ENCODE measurements at places on chromosomes 6 and 20. TPM values are rescaled to one million over a fixed set of nuclear protein-coding genes. Genes with fewer than 3 reads are reported as not detected.

The C6orf120 gene
- 14.5 TPM for total RNA-seq

The C6orf141 gene
- not detected for total RNA-seq

The ZBTB12 gene
- total RNA-seq, result 3.2 TPM

The HLA-DMA gene
- total RNA-seq, result 19.7 TPM

The FAM217A gene
- not detected for total RNA-seq

The GTSF1L gene
- total RNA-seq, result not detected

The NFKBIL1 gene
- 10.8 TPM for total RNA-seq

The PTK7 gene
- 1.7 TPM for total RNA-seq

The HLA-DMB gene
- 8.8 TPM for total RNA-seq

The EPHA7 gene
- 1.3 TPM for total RNA-seq

DNA sequence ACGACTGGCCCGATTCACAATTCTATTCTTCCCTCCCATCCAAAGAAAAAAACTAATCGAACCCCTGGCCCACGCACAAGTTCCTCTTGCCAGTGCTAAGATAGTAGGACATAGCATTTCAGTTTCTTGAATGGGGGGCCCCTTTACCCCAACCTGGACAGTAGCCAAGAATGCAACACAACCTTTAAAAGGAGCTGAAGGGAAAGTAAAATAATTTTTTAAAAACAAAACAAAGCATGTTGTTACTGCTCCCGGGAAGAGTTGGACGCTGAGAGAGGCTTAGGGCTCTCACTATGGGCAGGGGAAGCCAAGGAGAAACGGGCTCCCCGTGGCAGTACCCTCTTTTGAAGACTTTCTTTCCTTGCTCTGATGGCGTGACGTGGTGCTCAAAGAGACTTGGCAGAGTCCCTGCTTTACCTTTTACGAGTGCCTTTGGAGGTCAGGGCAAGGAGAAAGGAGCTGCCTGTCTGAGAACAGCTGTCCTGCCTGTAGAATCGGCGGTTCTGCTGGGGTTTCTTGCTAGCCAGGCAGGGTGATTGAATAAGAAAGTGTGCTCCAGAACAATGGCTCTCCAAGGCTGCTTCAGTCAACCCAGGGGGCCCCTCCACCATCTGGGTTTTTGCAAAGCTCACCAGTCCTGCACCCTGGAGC is 5.8 kb downstream of the TFAP2C start:
- DNase-seq, result no peak

DNA sequence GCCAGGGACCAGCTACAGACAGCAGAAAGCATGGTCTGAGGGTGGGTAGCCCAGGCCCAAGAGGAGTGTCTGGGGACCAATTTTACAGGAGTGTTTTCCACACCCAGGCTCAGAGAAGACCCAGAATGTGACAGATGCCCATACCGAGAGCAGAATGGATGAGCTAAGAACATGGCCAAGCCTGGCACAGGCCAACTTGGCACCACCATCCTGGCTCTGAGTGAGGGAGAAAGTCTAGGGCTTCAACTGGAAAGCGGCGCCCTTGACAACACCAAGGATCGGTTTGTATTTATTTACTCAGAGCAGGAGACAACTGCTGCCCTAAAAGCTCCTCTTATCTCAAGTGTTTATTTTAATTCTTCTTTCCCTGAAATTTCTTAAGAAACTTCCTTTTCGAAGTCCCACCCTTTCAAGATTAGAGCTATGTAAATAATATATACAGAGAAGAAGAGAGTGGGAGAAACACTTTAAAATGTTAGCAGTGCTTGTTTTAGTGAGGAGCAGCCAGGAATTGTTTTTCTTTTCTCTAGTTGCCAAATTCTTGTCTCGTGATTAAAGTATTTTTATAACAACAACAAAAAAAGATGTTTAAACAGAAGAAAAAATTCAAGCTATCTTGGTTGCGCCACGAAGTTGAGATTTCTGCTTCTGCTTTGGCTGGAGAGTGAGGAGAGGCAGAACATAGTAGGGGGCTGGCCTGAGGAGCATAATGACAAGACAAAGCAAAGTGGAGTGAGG is 16.2 kb downstream of the TNXB start:
- no peak for DNase-seq

GRCh38 chr20:8049310-8049709 is 29.7 kb upstream of the TMX4 start:
- DNase-seq, result no peak

DNA sequence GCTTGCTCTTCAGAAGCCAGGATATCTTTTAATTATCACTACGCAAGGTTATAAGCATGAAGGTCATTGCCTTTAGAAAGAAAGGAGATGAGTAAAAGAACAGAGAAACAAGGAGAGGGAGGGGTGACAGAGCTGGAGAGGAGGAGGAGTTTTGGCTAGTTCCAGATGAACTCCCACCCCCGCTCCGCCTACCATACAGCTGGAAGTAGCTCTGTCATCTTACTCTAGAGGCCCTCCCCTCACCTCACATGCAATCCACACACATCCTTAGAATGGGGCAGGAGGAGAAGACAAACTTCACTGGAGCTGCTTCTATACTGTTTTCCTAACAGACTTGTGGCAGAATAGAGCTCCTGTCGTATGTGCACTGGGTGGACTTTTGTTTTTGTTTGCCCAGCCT is 144.7 kb downstream of the SCML4 start:
- DNase-seq, result no peak

DNA sequence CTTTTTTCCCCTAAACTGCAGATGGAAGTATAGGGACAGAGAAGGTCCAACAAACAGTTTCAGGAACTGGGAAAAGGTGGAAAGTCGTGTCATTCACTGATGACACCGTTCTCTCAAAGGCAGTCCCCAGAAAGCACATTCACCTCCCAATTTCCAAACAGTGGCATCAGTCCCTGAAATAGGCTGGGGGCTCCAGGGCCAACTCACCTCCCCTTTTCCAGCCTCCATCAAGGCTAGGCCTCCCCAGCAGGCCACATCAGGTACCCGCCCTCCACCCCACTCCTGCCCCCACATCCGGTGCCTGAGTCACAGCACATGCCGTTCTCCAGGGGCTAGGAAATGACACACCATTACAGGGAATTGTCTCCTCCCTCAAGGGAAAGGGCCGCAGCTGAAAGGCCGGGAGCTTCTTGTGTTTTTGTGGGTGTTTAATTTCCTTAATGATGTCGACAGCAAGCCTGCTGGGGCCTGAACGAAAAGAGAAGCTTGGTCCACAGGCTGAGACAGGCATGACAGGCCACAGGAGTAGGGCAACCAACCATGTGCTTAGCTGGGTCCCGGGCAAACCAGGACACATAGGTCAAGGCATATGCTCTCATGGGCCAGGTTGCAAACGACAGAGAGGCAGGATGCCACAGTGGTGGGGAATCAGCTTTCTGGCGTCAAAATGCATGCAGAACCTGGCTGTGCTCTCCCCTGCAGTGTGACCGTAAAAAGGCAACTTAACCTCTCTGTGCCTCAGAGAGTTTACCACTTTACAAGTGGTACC is 39.2 kb downstream of the ZMYND8 start:
- DNase-seq, result peak; percentile 85

DNA sequence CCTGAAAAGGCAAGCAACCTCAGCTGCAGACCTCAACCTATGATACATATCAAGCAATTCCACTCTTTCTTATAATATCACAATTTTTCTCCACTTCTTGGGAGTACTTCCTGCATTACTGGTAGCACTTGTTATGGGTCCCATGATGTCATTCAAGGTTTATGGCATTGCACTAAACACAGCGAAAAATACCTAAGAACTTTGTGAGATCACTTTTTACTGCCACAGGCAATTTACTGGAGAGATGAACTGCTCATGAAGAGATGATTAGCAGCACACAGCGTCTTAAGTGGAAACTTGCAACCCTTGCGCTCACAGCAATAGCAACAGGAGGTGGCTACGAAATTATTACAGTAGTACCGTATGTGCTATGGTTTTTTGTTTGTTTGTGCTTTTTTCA is 19.3 kb upstream of the RIMS4 start:
- no peak for DNase-seq

DNA sequence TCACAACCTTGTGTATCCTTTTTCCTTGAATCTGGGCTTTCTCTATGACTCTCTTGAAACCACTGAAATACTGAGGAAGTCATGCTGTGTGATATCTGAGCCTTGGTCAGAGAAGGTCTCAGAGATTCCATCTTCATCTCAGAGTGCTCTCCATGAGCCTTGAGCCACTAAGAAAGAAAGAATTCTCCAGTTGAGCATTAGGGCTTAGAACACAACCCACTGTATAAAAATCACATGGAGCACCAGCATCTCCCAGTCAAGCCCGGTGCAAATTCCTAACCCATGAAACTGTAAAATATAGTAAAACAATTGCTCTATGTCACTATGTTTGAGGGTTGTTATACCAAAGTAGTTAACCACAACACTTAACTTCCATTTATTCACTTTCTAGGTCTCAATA is 181.4 kb downstream of the MOXD1 start:
- no peak for DNase-seq

- DNase-seq, result no peak
Observed at GRCh38 chr6:112881828-112882780, 535.0 kb downstream of the RFPL4B start.

GRCh38 chr20:19212821-19213502 is 520 bp downstream of the SLC24A3 start:
- peak; percentile 89 for DNase-seq

DNA sequence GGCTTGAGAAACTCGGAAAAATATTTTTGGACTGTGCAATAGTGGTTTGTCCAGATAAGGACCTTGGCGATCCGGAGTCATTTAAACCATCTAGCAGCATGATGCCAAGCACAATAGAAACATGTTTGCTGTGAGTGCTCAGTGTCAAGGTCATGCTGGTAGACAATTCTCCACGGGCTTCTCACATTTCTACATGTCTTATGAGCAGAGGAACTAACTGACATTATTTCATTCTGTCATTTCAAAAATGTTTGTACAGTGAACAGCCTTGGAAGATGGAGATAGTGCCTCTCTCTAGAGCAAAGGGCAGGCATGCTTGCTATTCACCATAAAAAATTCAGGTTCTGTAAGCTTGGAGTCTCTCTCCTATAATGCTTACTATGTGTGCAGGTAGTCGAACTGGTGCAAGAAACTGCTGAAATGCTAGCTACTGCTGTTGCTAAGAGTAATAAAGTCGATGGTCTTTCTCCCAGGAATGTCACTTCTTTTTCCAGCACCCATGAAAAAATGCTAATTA is 25.4 kb upstream of the CCN2 start:
- no peak for DNase-seq

GRCh38 chr6:128919412-128920180 is 36.7 kb downstream of the LAMA2 start:
- DNase-seq, result no peak

- DNase-seq, result no peak
Observed at GRCh38 chr20:20358801-20359200, 9.1 kb upstream of the INSM1 start.

- no peak for DNase-seq
Observed at GRCh38 chr6:68779366-68779765, 144.3 kb downstream of the ADGRB3 start.

- DNase-seq, result no peak
Observed at GRCh38 chr20:1341561-1342265, 12.8 kb upstream of the SDCBP2 start.

DNA sequence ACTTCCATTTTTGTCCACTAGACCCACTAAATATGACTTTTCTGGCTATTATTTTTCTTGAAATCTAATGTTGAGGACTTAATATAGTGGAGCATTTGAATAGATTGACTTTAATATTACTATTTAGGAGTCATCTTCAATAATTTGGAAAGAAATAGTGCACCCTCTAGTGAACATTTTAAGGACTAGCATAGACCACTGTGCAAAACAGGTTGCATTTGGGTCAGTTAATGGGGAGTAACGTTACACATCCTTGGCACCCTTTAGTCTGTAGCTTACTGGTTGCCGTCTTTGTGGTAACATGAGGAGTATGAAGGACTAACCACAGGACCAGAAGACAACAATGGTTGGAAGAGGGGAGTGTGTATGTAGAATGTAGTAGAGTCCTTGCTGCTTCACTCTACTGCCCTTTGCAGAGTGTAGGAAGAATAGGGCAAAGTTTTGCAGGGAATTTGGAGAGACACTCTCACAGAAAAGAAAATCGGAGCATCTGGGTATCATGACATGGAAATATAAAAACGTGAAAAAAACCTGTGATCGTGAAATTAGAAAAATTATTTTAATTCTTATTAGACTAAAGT is 25.2 kb downstream of the RFPL4B start:
- no peak for DNase-seq

- DNase-seq, result no peak
Observed at GRCh38 chr6:25457516-25457915, 178.3 kb downstream of the CARMIL1 start.

DNA sequence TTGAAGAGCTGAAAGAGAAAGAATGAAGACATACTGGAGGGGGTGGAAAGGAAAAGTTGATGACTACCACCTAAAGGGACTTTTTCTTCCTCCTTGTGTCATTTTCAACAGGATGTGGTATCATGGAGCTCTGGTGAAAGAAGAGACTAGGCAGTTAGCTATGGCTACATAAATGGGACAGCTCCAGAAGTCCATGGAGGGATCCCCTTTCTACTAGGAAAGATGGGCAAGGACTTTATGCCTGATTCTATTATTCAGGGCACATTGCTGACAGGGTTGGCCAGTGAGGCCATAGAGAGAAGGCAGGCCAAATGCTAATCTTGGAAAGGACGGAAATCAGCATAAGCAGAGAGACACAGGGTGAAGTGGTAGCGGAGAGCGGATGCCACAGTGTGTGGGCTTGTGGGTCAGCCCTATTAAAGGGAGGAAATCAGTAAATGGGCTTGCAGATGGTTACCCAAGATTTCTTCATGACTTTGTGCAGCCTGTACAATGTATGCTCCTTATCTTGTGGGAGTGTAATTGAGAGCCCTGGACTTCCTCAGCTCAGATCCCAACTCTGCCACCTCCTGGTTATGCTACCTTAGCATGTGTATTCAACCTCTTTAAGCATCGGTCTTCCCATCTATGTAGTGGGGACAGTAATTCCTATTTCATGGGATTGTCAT is 77.4 kb upstream of the TMEM170B start:
- DNase-seq, result no peak

DNA sequence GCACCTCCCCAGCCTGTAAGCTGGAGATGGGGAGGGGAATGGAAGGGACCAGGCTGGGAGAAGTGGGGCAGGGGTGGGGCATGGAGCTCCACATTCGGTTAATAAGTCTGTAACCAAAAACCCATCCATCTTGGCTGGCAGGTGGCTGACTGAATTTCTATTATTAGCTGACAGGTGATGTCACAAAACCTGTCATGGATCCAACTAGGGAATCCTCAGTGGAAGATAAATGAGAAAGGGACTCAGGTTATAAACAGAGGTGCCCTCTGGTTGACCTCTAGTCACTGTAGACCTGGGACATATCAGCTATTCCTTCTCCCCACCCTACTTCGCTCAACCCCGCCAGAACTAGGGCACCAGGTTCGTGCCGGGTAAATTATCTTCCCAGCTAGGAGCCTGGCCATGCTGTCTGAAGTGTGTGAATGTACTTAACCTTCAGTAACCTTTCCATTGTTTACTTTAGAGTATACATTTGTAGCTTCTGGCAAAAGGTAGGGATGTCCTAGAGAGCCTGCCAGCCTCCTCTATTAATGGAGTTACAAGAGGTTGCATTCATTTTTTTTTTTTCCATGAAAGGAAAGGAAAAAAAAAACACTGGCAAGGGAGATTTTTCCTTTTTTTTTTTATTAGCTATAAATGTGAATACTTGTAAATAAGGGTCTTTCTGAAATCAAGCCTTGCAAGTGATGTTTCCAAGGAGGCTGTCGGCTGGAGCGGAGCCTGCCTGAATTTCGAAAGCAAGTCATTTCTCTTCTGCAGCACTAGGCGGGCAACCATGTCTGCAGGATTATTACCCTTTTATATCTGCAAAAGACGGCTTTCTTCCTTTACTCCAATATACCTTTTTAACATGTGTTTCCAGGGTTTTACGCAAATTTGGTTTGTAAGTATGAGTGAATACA is 135.9 kb downstream of the TMEM242 start:
- no peak for DNase-seq

GRCh38 chr20:49892260-49892659 is 23.1 kb downstream of the SPATA2 start:
- peak; percentile 66 for DNase-seq

GRCh38 chr6:100503043-100503705 is 38.5 kb upstream of the SIM1 start:
- no peak for DNase-seq
